Islet precursor cell (in vitro differentiated cells): ENCODE measurements at places on chromosomes 5 and 9.

DNA sequence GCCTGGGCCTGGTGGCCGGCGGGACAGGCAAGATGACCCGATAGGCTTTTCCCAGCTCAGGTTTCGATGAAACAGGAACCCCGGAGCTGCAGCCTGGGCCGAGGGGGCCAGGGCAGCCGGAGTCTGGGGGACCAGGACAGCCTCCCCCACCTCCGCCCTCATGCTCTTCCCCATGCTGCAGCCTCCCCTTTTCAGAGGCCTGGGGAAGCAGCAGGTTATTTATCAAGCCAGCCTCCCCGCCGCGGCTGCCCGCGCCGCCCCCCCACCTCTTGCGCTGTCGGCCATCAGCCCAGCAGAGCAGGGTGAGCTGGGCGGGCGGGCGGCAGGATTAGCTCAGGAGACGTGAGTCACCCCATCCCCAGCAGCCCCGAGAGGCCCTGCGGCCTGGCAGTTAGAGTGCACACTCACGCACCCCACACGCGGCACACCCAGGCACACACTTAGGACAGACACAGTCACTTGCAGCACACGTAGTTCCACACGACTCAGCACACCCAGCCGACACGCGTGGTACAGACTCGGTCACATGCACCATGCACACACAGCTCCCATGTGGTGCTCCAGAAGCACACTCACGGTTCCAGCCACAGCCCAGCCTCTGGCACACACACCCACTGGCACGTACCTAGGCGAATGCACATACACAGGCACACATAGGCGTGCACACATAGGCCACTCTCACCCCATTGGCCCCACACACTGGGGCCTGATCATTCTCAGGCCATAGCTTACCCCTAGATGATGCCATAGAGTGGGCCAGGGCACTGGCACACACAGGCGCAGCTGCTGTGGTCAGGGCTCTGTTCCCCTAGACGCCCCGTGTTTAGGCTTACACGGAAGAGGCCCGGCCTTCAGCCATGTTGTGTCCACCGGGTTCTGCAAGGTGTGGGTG, 13.0 kb downstream of the CXXC5 start:
- DNase-seq: no peak

GRCh38 chr9:27717991-27718390, 144.7 kb upstream of the C9orf72 start:
- no peak for DNase-seq

DNA sequence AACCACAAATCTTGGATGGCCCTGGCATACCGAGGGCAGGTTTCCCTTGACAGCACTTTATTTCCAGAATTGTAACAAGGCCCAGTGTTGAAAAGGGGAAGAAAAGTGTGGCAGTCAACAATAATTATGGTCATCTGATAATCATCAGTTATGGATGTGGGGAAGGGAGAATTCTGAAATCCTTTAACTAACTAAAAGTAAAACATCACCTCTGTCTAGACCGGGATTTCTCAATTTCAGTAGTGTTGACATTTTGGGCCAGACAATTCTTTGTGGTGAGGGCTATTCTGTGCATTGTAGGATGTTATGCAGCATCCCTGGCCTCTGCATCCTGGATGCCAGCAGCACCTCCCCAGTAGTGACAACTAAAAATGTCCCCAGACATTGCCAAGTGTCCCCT, 140.4 kb downstream of the PSAT1 start:
- DNase-seq: no peak

DNA sequence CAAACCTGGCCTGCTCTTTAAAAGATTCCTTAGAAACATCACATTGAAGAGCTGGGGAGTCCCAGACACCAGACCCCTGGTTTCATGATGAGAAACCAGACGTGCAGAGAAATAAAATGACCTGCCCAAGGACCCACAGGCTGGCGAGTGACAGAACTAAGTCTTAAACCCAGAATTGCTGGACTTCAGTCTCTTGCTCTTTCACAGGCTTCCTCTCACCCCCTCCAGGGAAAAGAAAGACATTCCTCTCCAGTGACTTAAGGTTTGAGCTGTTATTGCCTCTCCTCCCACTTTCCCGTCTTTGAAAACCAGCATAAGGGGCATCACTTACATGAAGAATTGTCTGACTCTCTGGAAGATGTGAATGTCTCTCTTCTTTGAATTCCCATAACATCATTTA, 535.2 kb downstream of the IRX1 start:
- peak; percentile 72 for DNase-seq
